ENCODE measurements at places on chromosomes 7 and 10. TPM values are rescaled to one million over a fixed set of nuclear protein-coding genes. Genes with fewer than 3 reads are reported as not detected.

The CPA2 gene
- not detected for total RNA-seq

GRCh38 chr10:83724471-83725241 is 414.7 kb upstream of the GHITM start:
- H3K4me3 ChIP-seq: no peak overlapping the region
- H3K4me1 ChIP-seq: no peaks in the 10 kb centered on the region

DNA sequence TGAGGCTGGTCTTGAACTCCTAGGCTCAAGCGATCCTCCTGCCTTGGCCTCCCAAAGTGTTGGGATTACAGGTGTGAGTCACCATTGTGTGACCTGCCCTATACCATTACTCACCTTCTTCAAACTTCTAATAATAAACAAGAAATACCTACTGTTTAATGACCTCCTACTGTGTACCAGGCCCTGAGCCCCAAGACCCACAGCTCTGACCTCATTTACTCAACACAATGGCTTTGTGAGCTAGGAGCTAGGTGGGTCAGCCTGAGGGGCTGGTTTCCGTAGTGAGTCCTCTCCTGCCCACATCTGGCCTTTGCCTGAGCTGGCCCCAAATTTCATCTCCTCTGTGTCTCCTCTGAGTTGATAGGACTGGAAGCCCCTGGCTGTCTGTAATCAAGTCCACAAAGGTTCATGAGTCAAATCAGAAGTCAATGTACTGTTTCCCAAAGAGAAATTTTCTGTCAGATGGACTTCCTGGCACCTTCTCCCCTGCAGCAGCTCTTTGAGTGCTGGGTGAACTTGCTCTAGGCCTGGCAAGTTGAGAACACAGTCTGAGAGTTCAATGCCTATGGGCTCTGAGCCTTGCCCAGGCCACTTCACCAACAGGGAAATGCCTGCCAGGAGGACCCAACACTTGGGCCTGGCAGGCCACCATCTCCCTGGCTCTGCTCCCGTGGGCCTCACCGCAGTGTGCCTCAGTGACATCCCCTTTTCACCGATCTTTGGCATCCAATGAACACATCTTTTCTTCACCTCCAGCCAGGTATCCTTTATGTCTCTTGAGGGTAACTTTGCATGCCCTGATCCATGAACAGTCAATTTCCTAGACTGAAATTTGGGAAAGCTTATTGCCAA is 24.0 kb downstream of the NEURL1 start:
- H3K4me1 ChIP-seq: peaks cover 5% of the 10 kb centered on the region
- peaks cover 18% of the 10 kb centered on the region for H3K27me3 ChIP-seq
- DNase-seq: no peak
- H3K36me3 ChIP-seq: no peaks in the 10 kb centered on the region
- H3K4me3 ChIP-seq: no peak overlapping the region

DNA sequence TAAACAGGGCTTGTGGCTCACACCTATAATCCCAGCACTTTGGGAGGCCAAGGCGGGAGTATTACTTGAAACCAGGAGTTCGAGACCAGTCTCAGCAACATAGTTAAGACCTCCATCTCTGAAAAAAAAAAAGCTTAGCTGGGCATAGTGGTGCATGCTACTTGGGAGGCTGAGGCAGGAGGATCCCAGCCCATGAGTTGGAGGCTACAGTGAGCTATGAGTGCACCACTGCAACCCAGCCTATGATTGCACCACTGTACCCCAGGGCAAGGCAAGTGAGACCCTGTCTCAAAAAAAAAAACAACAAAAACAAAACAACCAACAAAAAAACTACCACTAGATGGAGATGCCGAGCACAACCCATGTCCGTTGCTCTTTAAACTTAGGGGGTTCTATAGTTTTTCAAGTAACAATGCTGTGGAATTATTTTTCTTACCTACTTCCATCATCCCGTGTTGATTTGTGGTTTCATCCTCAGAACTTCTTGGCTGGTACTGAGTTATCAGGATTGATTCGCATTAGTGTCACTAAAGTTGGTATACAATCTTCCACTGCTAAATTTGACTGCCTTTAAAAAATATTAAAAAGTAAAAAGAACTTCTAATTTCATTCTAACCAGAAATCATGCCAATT is 12.2 kb upstream of the REPIN1 start:
- peaks cover 39% of the 10 kb centered on the region for H3K4me1 ChIP-seq
- H3K27ac ChIP-seq: peak overlapping the region; percentile 61
- DNase-seq: peak; percentile 42
- peaks cover 4% of the 10 kb centered on the region for H3K27me3 ChIP-seq
- H3K4me3 ChIP-seq: no peak overlapping the region

The TUBB8 gene
- 0.42 TPM for total RNA-seq

- H3K4me3 ChIP-seq: no peak overlapping the region
- H3K4me1 ChIP-seq: no peaks in the 10 kb centered on the region
- H3K27ac ChIP-seq: no peak overlapping the region
- H3K27me3 ChIP-seq: no peaks in the 10 kb centered on the region
Measured at GRCh38 chr10:76618641-76619040, 1019.0 kb downstream of the KCNMA1 start.

- DNase-seq: no peak
- no peaks in the 10 kb centered on the region for H3K4me1 ChIP-seq
- no peaks in the 10 kb centered on the region for H3K36me3 ChIP-seq
- no peak within 1 kb of the TSS for H3K27ac ChIP-seq
- no peak within 1 kb of the TSS for H3K4me3 ChIP-seq
- H3K27me3 ChIP-seq: peaks cover 12% of the 10 kb centered on the region
Measured at GRCh38 chr7:137343281-137343841, at the start of gene PTN. PTN (minus strand) TSS chr7:137343733; CDS start chr7:137254973, 88,760 bp downstream.

The SPDYE16 gene
- 0.58 TPM for total RNA-seq

DNA sequence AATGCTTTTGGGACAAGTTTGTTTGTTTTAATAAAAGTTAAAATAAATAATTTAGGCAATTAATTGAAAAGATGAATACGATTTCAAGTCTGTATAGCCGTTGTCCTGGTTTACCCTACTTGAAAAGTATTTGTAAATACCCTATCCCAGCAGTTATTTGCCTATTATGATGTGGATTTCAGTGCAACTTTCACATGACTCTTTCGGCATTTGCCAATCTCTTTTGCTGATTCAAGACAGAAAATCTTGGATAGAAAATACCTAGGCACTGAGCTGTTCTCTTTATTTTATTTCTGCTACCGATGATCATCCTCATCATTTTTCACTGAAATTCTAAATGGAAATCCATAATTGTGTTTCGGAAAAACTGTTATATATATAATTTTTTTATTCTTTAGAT is 125.9 kb upstream of the FZD8 start:
- H3K4me3 ChIP-seq: no peak overlapping the region
- H3K4me1 ChIP-seq: no peaks in the 10 kb centered on the region
- H3K36me3 ChIP-seq: no peaks in the 10 kb centered on the region
- no peak for DNase-seq
- H3K27ac ChIP-seq: no peak overlapping the region

GRCh38 chr7:88169717-88170320 is 50.0 kb downstream of the SRI start:
- no peak overlapping the region for H3K4me3 ChIP-seq
- no peak for DNase-seq
- H3K36me3 ChIP-seq: no peaks in the 10 kb centered on the region
- H3K27ac ChIP-seq: no peak overlapping the region

The MRLN gene
- total RNA-seq: not detected

- DNase-seq: no peak
- no peaks in the 10 kb centered on the region for H3K36me3 ChIP-seq
- no peak overlapping the region for H3K27ac ChIP-seq
- H3K4me3 ChIP-seq: no peak overlapping the region
- no peaks in the 10 kb centered on the region for H3K27me3 ChIP-seq
Measured at GRCh38 chr7:71867626-71868025, 544.5 kb downstream of the CALN1 start.

GRCh38 chr7:47290867-47291266 is 291.0 kb downstream of the TNS3 start:
- no peak overlapping the region for H3K27ac ChIP-seq
- peaks cover 9% of the 10 kb centered on the region for H3K4me1 ChIP-seq
- peaks cover 4% of the 10 kb centered on the region for H3K27me3 ChIP-seq
- no peak for DNase-seq

- H3K36me3 ChIP-seq: no peaks in the 10 kb centered on the region
- H3K27me3 ChIP-seq: no peaks in the 10 kb centered on the region
- no peak overlapping the region for H3K4me3 ChIP-seq
Measured at GRCh38 chr7:158543840-158544239, 43.8 kb downstream of the PTPRN2 start.

GRCh38 chr7:24980534-24981170 is 674 bp upstream of the OSBPL3 start:
- peak overlapping the region; percentile 92 for H3K4me3 ChIP-seq
- H3K27ac ChIP-seq: peak overlapping the region; percentile 93

The CDHR1 gene
- total RNA-seq: 0.07 TPM

The IFIT1B gene
- total RNA-seq: not detected

DNA sequence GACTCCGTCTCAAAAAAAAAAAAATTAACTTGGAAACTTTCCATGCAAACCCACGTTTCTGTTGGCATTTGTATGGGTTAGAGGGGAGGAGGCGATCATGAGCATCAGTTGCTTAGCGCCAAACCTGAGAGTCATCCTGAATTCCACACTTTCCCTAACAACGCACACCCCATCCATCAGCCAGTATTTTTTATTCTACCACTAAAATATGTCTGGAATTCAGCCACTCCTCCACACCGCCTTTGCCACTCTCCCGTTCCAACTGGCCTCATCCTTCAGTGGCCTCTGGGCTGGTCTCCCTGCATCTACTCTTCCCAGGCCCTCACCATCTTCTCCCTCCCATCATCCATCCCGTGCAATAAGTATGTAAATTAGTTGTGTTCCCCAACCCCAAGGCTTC is 4.7 kb upstream of the LMBR1 start:
- H3K36me3 ChIP-seq: no peaks in the 10 kb centered on the region
- DNase-seq: no peak
- peaks cover 11% of the 10 kb centered on the region for H3K27me3 ChIP-seq
- H3K4me3 ChIP-seq: no peak overlapping the region
- H3K27ac ChIP-seq: no peak overlapping the region

GRCh38 chr7:135763261-135763660 is 14.6 kb upstream of the FAM180A start:
- H3K27ac ChIP-seq: no peak overlapping the region
- DNase-seq: no peak
- no peaks in the 10 kb centered on the region for H3K36me3 ChIP-seq
- no peaks in the 10 kb centered on the region for H3K4me1 ChIP-seq

DNA sequence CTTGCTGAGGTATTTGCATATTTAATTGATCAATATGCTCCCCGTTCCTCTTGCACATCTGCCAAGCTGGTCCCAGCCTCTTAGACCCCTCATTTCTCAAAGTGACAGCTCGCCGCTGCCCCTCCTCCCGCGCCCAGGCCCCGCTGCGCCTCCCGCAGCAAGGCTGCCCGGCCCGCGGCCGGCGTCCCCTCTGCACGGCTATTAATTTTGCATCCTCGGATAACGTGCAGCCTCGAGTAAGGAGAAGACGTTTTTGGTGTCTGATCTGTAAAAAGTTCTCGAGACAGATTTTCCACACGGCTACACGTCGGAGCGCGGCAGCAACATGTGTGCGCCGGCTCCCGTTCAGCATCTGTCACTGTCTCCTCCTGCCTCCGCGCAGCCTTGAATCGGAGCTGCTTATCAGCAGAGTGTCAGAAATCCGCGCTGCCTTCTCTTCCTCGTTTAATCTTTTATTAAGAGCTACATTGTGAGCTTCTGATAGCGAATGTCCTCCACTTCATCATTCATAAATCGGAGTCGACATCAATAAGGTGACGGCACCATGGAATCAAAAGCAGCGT is 65.3 kb downstream of the EBF3 start:
- DNase-seq: no peak
- H3K27ac ChIP-seq: no peak overlapping the region
- H3K4me3 ChIP-seq: no peak overlapping the region
- H3K4me1 ChIP-seq: no peaks in the 10 kb centered on the region
- peaks cover 19% of the 10 kb centered on the region for H3K27me3 ChIP-seq

The MAT1A gene
- total RNA-seq: not detected

The GOT1 gene
- total RNA-seq: 33.2 TPM

DNA sequence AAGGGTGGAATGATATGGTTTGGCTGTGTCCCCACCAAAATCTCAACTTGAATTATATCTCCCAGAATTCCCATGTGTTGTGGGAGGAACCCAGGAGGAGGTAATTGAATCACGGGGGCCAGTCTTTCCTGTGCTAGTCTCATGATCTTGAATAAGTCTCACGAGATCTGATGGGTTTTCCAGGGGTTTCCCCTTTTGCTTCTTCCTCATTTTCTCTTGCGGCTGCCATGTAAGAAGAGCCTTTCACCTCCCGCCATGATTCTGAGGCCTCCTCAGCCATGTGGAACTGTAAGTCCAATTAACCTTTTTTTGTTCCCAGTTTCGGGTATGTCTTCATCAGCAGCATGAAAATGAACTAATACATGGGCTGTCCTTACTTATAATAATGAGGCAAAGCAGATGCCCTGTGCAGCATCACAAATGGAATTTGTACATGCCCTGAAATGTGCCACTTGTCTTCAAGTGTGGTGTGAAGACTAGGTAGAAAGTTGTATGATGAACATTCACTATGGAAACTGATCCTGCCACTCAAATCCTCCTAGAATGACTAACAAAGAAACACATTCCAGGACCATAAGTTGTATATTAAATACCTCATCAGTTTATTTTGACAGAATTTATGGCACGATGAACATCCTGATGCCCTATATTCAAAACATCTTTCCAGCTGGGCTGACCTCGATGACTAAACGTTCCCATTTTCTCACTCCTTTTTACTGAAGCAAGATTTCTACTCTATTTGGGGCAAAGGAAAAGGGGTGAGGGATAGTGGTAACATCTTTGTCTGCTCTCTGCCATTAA is 122.8 kb upstream of the CTTNBP2 start:
- no peak overlapping the region for H3K4me3 ChIP-seq
- no peaks in the 10 kb centered on the region for H3K36me3 ChIP-seq
- no peaks in the 10 kb centered on the region for H3K27me3 ChIP-seq
- H3K27ac ChIP-seq: no peak overlapping the region
- no peak for DNase-seq
- H3K4me1 ChIP-seq: no peaks in the 10 kb centered on the region

The TMEM225B gene
- 1.2 TPM for total RNA-seq

The NME8 gene
- not detected for total RNA-seq

GRCh38 chr7:81924494-81924893 is 154.6 kb upstream of the HGF start:
- no peak overlapping the region for H3K27ac ChIP-seq
- no peaks in the 10 kb centered on the region for H3K27me3 ChIP-seq
- no peaks in the 10 kb centered on the region for H3K36me3 ChIP-seq
- no peak for DNase-seq
- no peaks in the 10 kb centered on the region for H3K4me1 ChIP-seq

The MCM10 gene
- 57.4 TPM for total RNA-seq

The TCAF2 gene
- total RNA-seq: 22.5 TPM
